Left cardiac atrium (tissue), 4 donors: ENCODE measurements at places on chromosomes 13 and 19. TPM values are rescaled to one million over a fixed set of nuclear protein-coding genes. Genes with fewer than 3 reads are reported as not detected.
A peak's percentile ranks its signal among the peaks of the same experiment; 100 is the strongest.

The CGB2 gene
- not detected for total RNA-seq

The BCKDHA gene
- total RNA-seq = 31.4 TPM

The TMC4 gene
- total RNA-seq = 0.38 TPM

The NLRP9 gene
- total RNA-seq = not detected

The ZNF808 gene
- 29.3 TPM for total RNA-seq

GRCh38 chr13:32587811-32588170 is 1.5 kb downstream of the PDS5B start:
- DNase-seq = no peak

- DNase-seq = no peak
These were observed 10.4 kb upstream of the DOCK9 start for GRCh38 chr13:98988277-98988676.

- DNase-seq = peak; percentile 39
These were observed 2.7 kb downstream of the PHLDB3 start for GRCh38 chr19:43501661-43502418.

DNA sequence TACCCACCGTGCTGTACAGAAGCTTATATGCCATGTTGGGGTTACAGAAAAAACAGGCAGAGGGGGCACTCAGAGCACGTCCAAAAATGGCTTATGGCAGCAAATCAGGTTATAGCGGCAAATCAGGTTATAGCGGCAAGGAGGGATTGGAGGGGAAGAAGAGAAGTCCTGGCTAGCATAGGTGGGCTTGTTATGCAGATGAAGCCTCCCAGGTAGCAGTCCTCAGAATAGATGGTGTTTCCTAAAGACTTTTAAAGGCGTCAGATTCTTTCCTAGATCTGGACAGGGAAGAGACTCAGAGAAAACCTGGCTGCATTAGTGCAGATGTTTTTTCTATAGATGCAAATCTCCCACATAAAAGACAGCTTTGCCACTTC is 19.8 kb upstream of the PLEKHF1 start:
- no peak for DNase-seq

GRCh38 chr19:23823952-23824389 is 65.3 kb upstream of the ZNF681 start:
- DNase-seq = no peak
